CD4-positive, alpha-beta T cell (primary cell): ENCODE measurements at places on chromosomes 2 and 18. TPM values are rescaled to one million over a fixed set of nuclear protein-coding genes. Genes with fewer than 3 reads are reported as not detected.
A peak's percentile ranks its signal among the peaks of the same experiment; 100 is the strongest.

The MPHOSPH10 gene
- 38.2 TPM for total RNA-seq

- H3K36me3 ChIP-seq, result peaks cover 65% of the 10 kb centered on the region
- no peaks in the 10 kb centered on the region for H3K4me1 ChIP-seq
- H3K4me3 ChIP-seq, result no peak overlapping the region
- H3K27me3 ChIP-seq, result no peaks in the 10 kb centered on the region
- DNase-seq, result no peak
Measured at GRCh38 chr2:61257446-61257845, 95.5 kb downstream of the C2orf74 start.

- no peak overlapping the region for H3K27ac ChIP-seq
- H3K27me3 ChIP-seq, result no peaks in the 10 kb centered on the region
- no peaks in the 10 kb centered on the region for H3K36me3 ChIP-seq
- no peak overlapping the region for H3K4me3 ChIP-seq
- no peaks in the 10 kb centered on the region for H3K4me1 ChIP-seq
Measured at GRCh38 chr18:2169656-2170055, 401.6 kb downstream of the METTL4 start.

DNA sequence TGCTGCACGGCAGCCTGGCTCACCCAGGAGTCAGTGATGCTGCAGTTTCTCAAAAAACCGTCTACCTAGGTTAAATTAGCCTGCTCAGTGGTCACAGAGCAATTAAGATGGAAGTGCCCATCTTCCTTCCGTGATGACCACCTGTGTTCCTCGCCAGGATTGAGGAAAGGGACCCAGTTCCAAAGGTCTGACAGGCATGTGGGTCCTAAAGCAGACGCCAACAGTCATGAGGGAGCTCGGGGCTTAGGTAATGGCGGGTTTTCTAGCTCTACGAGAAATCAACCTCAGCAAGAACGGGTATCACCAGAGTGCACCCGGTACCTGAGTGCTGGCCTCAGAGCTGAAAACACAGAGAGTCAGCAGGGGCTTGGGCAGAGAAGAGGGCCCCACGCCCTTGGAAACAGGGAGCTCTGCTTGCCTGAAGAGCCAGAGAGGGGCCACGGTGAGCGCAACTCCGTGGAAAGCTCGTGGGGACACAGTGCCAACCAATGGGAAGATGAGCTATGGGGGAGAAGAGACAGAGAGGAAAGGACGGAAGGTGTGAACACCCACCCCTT is 34.3 kb upstream of the DNMT3A start:
- no peak for DNase-seq
- H3K4me3 ChIP-seq, result no peak overlapping the region
- H3K36me3 ChIP-seq, result no peaks in the 10 kb centered on the region
- H3K27me3 ChIP-seq, result no peaks in the 10 kb centered on the region
- no peak overlapping the region for H3K27ac ChIP-seq

GRCh38 chr2:237870126-237870525 is 10.7 kb downstream of the RAMP1 start:
- H3K4me1 ChIP-seq, result peaks cover 13% of the 10 kb centered on the region
- no peak overlapping the region for H3K27ac ChIP-seq
- DNase-seq, result no peak
- no peak overlapping the region for H3K4me3 ChIP-seq
- H3K27me3 ChIP-seq, result peaks cover 13% of the 10 kb centered on the region

The CERKL gene
- not detected for total RNA-seq

DNA sequence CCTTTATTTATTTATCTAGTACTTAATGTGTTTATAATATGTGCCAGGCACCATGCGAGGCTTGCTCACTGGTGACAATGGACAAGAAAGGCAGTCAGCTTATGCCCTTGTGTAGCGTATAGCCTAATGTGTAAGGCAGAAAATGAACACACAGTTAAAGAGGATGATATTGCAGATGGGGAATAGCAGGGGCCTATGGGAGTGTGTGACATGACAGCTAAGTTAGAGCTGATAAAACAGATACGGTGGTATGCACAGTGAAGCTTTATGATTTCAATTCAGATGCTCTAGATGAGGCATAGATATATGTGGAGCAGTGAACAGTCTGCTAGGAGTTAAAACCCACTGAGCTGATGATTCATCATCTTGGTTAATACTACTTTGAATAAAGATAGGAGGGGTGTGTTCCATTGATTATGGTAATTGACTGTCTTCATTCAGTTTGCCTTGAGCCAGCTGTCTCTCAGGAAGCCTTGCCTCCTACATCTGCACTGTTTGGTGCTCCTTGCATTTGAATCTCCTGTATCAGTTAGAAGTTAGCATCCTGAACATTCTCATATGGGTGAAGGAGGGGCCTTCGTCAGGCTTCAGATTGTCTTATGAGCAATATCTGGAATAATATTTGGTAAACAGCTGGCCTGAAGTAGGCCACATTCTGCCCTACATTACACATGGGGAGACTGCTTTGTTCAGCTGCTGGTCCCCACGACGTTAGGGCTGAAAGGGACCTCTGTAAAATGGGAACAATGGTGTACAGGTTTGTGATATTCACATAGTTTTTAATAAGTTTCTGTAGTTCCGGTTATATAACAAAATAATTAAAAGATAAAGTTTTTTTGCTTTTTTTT is 13.2 kb downstream of the MAP4K4 start:
- H3K27ac ChIP-seq, result peak overlapping the region; percentile 54
- no peak for DNase-seq
- no peaks in the 10 kb centered on the region for H3K36me3 ChIP-seq
- H3K27me3 ChIP-seq, result no peaks in the 10 kb centered on the region
- peaks cover 62% of the 10 kb centered on the region for H3K4me1 ChIP-seq
- H3K4me3 ChIP-seq, result no peak overlapping the region

The DLX2 gene
- not detected for total RNA-seq

GRCh38 chr2:116935097-116935814 is 879.2 kb upstream of the DDX18 start:
- H3K27me3 ChIP-seq, result no peaks in the 10 kb centered on the region
- no peak overlapping the region for H3K4me3 ChIP-seq
- DNase-seq, result no peak
- H3K36me3 ChIP-seq, result no peaks in the 10 kb centered on the region
- H3K4me1 ChIP-seq, result no peaks in the 10 kb centered on the region

The ACADL gene
- not detected for total RNA-seq

The RTP5 gene
- total RNA-seq, result 0.30 TPM

The MC4R gene
- not detected for total RNA-seq

DNA sequence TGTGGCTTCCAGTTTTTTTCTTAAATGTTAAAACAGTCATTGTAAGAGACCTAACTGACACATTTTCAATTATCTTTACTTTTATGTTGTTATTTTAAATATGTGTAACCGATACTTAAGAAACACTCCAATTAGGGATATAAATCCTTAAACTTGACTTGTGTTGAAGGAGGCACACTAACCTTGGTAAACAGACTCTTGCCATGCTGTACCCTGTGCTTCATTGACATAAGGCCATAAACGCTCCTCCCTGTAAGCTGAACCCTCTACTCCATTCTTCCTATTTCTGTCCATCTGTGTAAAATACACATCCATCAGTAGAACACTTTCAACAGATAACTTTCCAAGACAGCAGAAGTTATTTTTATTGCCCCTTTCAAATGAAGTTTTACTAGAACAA is 780.5 kb upstream of the FAM98A start:
- no peaks in the 10 kb centered on the region for H3K4me1 ChIP-seq
- no peak for DNase-seq
- no peaks in the 10 kb centered on the region for H3K36me3 ChIP-seq
- no peak overlapping the region for H3K27ac ChIP-seq
- no peak overlapping the region for H3K4me3 ChIP-seq

The WDR43 gene
- 73.2 TPM for total RNA-seq

DNA sequence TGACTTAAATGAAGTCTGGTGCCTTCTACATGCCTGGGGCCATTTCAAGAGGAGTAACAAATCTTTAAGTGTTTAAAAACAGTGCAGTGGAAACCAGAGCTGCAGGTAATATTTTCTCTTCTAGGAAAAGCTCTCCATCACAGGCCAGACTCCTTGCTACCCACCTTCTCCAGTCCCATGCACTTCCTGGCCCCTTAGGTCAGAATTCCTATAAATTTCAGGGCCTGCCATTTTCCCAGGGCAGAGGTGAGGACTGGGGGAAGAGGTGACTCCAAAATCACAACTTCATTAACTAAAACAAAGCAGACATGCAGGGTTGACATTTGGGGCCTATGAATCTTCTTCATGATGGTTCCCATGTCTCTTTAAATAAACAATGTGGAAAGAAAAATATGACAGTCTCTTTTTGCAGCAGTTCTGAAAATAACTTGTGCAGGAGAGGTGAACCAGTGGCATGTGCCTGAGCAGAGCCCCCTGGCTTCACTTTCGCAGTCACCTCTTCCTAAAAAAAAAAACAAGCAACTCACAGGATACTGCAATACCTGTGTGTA is 63.7 kb upstream of the TANC1 start:
- H3K4me1 ChIP-seq, result no peaks in the 10 kb centered on the region
- DNase-seq, result no peak
- H3K27me3 ChIP-seq, result no peaks in the 10 kb centered on the region
- no peaks in the 10 kb centered on the region for H3K36me3 ChIP-seq
- no peak overlapping the region for H3K4me3 ChIP-seq
- no peak overlapping the region for H3K27ac ChIP-seq

The TMEM247 gene
- not detected for total RNA-seq

The SAG gene
- 0.03 TPM for total RNA-seq

The SLC19A3 gene
- total RNA-seq, result not detected

DNA sequence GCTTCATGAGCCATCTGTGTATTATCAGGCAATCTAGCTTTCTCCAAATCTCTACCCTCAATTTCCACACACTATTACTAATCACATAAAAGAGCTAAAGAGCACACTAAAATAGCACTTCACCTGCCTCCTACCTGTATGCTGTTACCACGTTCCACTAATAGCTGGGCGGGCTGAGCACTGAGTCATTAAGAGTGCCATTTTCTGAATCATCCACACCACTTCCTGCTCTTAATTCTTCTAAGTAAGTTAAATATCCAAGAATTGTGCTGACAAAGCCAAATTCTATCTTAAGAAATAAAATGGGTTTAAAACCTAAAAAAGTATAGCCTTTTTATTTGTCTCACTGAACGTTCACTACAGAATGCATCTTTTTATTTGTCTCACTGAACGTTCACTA is 35.7 kb downstream of the NOL10 start:
- H3K4me1 ChIP-seq, result peaks cover 6% of the 10 kb centered on the region
- no peaks in the 10 kb centered on the region for H3K27me3 ChIP-seq
- H3K27ac ChIP-seq, result no peak overlapping the region
- peaks cover 79% of the 10 kb centered on the region for H3K36me3 ChIP-seq
- DNase-seq, result peak; percentile 5
- H3K4me3 ChIP-seq, result no peak overlapping the region

DNA sequence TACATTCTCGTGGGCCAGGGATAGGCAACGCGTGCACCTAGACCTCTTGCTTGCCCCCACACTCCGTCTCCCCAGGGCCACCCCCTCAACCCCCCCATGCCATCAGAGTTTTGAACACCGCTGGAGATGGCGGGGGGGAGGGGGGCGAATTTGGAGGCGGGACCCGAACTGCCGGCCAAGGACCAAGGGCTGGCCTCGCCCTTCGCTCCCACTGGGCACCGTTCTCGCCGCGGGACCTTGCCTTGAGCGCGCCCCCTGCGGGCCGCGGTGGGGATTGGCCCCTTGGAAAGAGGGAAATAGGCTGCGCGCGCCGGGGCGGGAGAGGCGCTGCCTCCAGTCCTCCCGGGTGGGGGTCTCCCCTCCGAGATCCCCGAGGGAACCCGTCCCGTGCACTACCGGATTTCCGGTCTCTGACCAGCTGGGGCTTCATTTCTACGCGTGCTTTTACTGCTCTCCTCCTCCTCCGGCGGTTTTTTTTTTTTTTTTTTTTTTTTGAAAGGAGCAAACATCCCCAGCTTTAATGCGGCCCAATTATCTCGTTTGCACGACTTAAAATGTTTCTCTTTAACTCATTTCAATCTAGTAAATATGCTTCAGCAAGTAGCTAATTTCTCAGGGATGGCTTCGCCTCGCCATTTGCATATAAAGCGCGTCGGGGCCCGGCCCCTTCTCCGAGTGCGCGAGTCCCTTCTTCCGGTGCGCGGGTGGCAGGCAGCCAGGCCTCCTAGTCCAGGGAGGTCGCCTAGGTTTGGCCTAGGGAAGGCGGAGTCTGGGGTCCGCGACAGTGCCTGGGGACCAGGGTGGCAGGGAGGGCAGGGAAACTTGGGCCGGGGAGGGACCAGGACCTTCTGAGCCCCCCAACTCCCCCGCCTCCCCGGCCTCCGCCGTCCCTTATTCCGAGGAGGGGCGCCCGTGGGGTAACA is 10.0 kb upstream of the GBX2 start:
- no peak for DNase-seq
- no peak overlapping the region for H3K27ac ChIP-seq
- peak overlapping the region; percentile 16 for H3K4me3 ChIP-seq
- H3K4me1 ChIP-seq, result peaks cover 17% of the 10 kb centered on the region
- no peaks in the 10 kb centered on the region for H3K36me3 ChIP-seq

The SPATA3 gene
- total RNA-seq, result not detected

GRCh38 chr2:163580757-163581156 is 155.1 kb downstream of the FIGN start:
- H3K36me3 ChIP-seq, result no peaks in the 10 kb centered on the region
- H3K4me3 ChIP-seq, result no peak overlapping the region
- no peaks in the 10 kb centered on the region for H3K27me3 ChIP-seq
- no peak for DNase-seq

GRCh38 chr2:188220535-188220934 is 71.1 kb upstream of the GULP1 start:
- no peaks in the 10 kb centered on the region for H3K4me1 ChIP-seq
- no peak for DNase-seq
- H3K36me3 ChIP-seq, result no peaks in the 10 kb centered on the region
- no peak overlapping the region for H3K4me3 ChIP-seq
- no peaks in the 10 kb centered on the region for H3K27me3 ChIP-seq

DNA sequence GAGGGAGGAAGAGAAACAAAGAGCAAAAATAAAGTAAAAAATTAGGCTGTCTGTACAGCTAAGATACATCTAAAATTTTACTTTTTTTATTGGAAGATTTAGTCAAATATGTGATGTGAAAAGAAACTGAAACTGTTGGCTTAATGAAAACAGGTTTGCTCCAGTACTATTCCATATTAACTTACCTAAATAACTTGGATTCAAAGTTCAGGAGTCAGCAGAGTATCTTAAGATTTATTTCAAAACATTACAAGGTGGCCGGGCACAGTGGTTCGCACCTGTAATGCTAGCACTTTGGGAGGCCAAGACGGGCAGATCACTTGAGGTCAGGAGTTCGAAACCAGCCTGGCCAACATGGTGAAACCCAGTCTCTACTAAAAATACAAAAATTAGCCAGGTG is 197.9 kb downstream of the PDE11A start:
- H3K4me3 ChIP-seq, result no peak overlapping the region
- H3K36me3 ChIP-seq, result no peaks in the 10 kb centered on the region
- no peak for DNase-seq

GRCh38 chr18:5309888-5310470 is 14.5 kb upstream of the ZBTB14 start:
- peaks cover 6% of the 10 kb centered on the region for H3K4me1 ChIP-seq
- H3K4me3 ChIP-seq, result peak overlapping the region; percentile 52
- peak overlapping the region; percentile 68 for H3K27ac ChIP-seq
- no peaks in the 10 kb centered on the region for H3K36me3 ChIP-seq
- peak; percentile 74 for DNase-seq
- H3K27me3 ChIP-seq, result no peaks in the 10 kb centered on the region

The SLC23A3 gene
- 0.36 TPM for total RNA-seq
